ENCODE measurements at places on chromosomes 13 and 19.

DNA sequence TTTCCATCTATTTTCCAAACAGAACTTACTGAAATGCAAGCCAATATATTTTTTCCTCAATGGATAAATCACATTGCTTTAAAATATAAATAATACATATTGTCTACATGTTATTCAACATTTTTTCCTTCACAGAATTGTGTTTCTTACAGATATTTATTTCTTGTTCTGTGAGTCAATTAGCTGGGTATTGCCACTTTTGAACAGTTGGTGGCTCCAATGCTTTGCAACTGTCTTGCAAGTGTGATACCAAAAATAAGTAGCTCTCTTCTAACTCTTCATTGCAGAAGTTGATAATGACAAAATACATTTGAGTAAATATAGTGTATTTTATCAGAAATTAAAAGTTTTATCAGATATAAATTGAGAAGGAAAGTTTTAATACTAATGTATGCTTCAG, 17.1 kb upstream of the GPC5 start:
- DNase-seq: no peak

GRCh38 chr13:45370922-45371406, 30.0 kb upstream of the TPT1 start:
- DNase-seq: peak; percentile 32

GRCh38 chr19:19460258-19460731, 54.8 kb downstream of the GATAD2A start:
- DNase-seq: no peak

GRCh38 chr19:31337008-31337914, 12.0 kb downstream of the TSHZ3 start:
- no peak for DNase-seq

DNA sequence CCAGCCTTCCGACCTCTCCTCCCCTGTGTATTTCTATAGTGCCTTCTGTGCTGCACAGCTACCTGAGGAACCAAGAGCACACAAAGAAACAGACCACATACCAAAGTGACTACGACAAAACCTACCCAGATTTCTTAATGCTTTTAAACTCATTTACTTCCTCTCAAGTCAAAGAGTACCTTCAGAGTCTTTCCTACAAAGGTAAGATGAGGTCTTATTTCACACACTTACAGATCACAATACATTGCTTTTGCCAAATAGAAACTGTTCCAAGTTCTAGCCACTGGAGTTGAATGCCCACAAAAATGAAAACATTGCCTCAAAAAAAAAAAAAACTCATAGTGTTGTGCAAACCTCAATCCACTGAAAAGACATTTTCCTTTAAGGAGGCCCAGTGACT, 36.4 kb downstream of the TEX26 start:
- DNase-seq: no peak

GRCh38 chr19:46069806-46070341, 29.1 kb upstream of the IGFL4 start:
- DNase-seq: no peak

DNA sequence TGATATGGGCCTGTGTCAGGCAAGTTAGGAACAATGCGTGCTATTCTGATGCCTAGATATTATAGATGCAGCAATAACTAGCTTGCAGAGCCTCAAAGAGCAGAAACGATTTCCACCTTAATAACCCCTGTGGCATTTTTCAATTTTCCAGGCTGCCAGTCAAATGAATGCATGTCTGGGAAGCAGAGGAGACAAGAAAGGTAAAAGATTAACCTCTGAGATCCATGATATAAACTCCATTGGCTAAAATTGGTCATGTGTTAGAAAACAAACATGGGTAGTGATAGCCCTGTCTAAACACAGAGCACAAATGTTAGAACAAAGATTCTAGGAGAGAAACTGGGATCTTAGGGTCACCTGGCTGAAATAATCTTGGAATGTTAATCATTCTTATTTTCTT, 811.1 kb downstream of the DIAPH3 start:
- DNase-seq: no peak

DNA sequence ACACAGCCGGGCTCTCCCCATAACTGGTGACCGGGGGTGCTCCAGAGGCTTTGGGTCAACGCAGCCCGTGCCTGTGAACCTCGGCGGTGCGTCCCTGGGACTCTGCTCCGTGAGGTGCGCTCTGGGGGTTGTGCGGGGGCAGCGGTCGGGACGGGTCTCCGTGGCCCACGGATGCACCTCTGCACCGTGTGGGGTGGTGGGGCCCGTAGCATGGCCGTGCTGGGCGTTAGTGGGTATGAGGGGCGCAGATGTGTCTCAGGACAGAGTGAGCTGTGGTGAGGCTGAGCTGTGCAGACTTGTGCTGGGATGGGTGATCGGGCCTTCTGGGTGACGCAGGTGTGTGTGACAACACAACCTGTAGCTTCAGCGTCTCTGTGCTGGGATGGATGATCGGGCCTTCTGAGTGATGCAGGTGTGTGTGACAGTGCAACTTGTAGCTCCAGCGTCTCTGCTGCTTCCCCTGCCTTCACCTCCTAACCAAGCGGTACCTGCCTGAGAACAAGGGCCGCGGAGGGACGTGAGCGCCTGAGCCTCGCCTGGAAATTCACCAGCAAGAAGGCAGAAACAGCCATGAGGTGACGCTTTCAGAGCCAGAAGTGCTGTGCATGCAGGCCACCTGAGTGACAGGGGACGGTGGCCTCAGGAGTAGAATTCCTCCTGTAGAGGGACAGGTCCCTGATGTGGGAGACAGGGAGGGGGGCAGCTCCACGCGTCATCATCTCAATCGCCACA, 599 bp downstream of the ZNF331 start:
- DNase-seq: no peak

- DNase-seq: peak; percentile 83
Observed at GRCh38 chr19:3275583-3276340, 51.3 kb downstream of the CELF5 start.

GRCh38 chr19:7196763-7197118, 97.5 kb downstream of the INSR start:
- DNase-seq: no peak

GRCh38 chr19:5537870-5538269, 29.9 kb downstream of the TINCR start:
- no peak for DNase-seq

DNA sequence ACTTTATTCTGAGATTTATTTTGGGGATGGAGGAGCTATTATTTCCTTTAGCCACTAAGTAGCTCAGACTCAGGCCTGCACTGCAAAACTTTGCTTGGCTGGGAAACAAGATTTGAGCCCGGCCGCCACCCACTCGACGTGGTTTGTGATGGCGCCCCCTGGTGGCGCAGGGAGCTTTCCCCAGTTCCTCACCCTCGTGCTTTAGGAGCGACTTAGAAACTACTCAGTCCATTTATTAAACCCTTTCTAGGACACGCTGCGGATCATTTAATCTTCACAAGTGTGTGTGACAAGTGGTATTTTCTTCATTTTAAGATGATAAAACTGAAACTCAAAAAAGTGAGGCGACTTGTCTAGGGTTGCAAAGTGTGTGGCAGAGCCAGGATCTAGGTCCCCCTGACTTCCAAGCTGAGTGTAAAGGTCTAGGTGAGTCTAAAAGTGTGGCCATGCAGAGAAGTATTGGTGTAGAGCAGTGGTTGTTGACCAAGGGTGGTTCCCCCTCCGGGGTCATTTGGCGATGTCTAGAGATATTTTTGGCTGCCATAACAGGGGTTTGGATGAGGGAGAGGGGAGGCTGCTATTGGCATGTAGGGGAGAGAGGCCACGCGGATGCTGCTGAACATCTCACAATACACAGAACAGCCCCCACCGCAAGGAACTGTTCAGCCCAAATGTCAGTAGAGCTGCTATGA, 2.2 kb downstream of the CXCL17 start:
- peak; percentile 67 for DNase-seq

- no peak for DNase-seq
Observed at GRCh38 chr19:53004242-53004641, 9.5 kb upstream of the ERVV-1 start.

- no peak for DNase-seq
Observed at GRCh38 chr19:33345163-33345562, 28.3 kb upstream of the CEBPG start.

DNA sequence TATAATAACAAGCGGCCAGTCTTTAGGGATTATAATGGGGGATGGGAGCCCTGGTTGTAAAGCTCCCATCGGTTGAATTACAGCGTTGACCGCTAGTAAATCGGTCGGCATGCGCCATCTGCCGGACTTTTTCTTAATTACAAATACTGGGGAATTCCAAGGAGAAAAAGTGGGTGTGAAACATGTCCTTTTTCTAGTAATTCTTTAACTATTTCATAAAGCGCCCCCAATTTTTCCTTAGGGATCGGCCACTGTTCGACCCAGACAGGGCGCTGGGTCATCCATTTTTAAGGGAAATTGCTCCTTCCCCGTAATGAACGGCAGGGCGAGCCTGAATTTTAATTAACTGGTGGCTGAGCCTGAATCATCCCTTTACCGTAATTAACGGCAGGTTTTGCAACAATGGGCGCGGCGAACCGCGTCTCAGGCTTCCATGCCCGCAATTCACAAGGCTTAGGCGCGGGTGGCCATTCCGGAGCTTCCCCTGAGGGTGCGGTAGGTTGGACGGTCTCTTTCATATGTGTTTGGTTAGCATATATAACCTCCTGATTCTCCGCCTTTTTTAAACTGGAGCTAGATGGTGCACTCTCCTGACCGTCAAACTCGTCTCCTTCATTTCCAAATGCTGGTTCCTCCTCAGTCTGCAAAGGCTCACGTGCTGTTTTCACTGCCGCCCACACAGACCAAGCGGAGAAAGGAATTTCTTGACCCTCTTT, 30.2 kb upstream of the EVI5L start:
- peak; percentile 54 for DNase-seq

- DNase-seq: no peak
Observed at GRCh38 chr19:5504114-5504513, 48.9 kb downstream of the ZNRF4 start.

DNA sequence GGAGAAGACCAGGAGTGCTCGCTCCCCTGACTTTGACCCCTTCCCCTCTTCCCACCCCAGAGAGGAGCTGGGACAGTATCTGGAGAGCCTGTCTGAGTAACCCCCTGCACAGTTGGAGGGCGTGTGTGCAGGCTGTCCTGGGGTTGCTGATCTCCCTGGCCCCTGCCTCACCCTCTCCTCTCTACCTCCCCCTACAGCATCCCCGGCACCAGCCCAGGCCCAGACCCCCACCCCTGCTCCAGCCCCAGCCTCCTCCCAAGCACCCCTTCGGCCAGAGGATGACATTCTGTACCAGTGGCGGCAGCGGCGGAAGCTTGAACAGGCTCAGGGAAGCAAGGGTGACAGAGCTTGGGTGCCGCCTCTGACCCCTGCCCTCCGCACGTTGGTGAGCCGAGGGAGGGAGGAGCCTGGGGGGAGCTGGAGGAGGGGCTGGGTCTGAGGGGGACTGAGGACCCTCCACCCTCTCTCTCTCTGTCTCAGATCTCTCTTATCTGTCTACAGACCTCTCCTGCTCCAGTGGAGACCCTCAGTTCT, 8.7 kb downstream of the PROSER3 start:
- DNase-seq: no peak

- no peak for DNase-seq
Observed at GRCh38 chr13:67033170-67033569, 197.0 kb downstream of the PCDH9 start.

DNA sequence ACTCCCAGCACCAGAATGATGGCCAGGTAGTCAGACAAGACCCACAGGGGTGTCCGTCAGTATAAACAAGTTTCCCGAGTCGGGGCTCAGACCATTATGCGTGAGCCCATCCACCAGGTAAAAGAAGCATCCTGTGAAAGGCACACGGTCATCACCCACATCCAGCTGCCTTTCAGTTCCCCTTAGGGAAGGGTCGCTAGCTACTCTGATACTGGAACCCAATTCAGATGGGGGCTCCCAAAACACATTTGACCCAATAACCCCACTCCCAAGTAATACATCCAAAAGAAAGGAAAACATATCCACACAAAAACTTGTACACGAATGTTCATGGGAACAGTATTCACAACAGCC, 66.8 kb downstream of the STK24 start:
- no peak for DNase-seq

DNA sequence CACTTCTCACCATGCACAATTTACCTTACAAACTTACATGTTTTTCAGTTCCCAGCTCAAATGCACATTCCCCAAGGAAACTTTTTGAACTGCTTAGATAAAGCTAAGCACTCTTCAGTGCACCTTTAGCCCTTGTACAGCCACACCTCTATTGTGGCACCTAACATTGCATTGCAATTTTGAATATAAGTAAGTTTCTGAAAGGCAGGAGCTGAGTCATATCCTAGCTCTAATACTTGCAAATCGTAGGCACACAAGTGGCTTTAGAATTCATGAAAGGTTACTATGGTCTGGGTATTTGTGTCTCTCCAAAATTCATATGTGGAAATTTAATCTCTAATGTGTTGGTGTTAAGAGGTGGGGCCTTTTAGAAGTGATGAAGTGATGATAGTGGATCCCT, 4.9 kb upstream of the ESD start:
- DNase-seq: no peak

GRCh38 chr13:41565216-41565615, 107.9 kb downstream of the RGCC start:
- DNase-seq: no peak

DNA sequence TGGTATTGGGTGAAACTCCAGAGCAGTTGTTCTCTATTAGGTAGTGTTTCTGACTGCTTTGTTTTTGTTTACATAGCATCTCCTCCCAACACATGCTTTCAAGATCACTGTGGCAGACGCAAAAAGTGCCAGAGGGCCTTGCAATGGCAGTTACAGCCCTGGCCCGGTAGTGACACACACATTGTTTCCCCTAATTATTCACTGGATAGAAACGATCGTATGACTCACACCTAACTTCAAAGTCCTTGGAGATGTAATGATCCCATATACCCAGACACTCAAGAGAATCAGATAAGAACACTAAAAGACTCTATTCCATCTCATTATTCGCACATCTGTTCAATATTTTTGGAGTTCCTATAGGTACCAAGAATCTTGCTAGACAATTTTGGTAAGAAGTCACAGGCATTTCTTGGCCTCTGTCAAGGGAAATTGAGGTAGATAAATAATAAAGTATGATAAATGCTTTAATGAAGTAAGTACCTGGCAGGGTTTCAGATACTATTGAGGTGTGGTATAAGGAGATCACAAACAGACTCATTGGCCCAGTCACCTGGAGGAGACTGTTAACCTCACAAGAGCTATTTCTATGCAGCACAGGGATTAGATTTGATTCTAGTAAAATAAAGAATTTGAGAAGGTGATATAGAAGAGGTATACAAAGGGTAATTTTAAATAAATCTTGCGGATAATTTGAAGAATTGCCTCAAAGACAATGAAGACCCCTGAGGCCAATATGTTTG, 485.3 kb downstream of the SLITRK6 start:
- DNase-seq: no peak

- DNase-seq: no peak
Observed at GRCh38 chr19:40687525-40688016, 2.9 kb downstream of the NUMBL start.

All from stimulated activated CD4-positive, alpha-beta T cell treated with anti-CD3 and anti-CD28 coated beads, Interleukin-2, amount 100 ng/mL, for 4 hours (primary cell).